ENCODE measurements at places on chromosomes 6 and 20. TPM values are rescaled to one million over a fixed set of nuclear protein-coding genes. Genes with fewer than 3 reads are reported as not detected.

GRCh38 chr6:109091314-109092024, 3.2 kb downstream of the SESN1 start:
- H3K4me1 ChIP-seq: peaks cover 3% of the 10 kb centered on the region
- no peak overlapping the region for H3K27ac ChIP-seq
- H3K4me3 ChIP-seq: no peak overlapping the region
- H3K27me3 ChIP-seq: no peaks in the 10 kb centered on the region

MED23 gene
- 38.3 TPM for total RNA-seq

DNA sequence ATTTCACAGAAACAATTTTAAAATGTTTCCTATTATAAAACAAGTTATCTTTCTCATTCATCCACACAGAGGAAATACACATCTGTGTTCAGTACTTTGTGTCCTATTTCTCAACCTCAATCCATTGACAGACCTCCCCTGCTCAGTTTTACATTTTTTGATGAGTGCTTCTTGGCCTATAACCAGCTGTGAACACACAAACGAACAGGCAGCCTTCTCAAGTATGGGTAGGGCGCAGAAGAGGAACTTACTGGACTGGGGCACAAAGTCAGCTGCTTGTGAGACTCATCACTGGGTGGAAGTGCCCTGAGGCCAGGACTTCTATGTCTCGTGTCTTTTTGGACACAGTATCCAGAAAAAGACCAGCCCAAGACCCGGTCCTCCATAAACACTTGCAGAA, 2.8 kb downstream of the RPS6KA2 start:
- H3K27me3 ChIP-seq: no peaks in the 10 kb centered on the region
- peak overlapping the region; percentile 55 for H3K27ac ChIP-seq
- peak; percentile 69 for DNase-seq
- no peak overlapping the region for H3K4me3 ChIP-seq

MAP3K5 gene
- total RNA-seq: 17.6 TPM

APOM gene
- total RNA-seq: 1.4 TPM

- no peaks in the 10 kb centered on the region for H3K36me3 ChIP-seq
- H3K27ac ChIP-seq: no peak overlapping the region
- no peak overlapping the region for H3K4me3 ChIP-seq
- no peak for DNase-seq
- no peaks in the 10 kb centered on the region for H3K27me3 ChIP-seq
- no peaks in the 10 kb centered on the region for H3K4me1 ChIP-seq
These were observed 71.8 kb downstream of the F13A1 start for GRCh38 chr6:6248651-6249050.

DNA sequence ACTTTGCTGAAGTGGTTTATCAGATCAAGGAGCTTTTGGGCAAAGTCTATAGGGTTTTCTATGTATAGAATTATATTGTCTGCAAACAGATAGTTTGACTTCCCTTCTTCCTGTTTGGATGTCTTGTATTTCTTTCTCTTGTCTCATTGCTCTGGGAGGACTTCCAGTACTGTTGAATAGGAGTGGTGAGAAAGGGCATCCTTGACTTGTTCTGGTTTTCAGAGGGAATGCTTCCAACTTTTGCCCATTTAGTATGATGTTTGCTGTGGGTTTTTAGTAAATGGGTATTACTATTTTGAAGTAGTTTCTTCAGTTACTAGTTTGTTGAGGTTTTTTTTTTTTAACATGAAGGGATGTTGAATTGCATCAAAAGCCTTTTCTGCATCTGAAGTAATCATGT, 36.1 kb downstream of the KCNS1 start:
- DNase-seq: no peak
- H3K27me3 ChIP-seq: no peaks in the 10 kb centered on the region
- no peak overlapping the region for H3K27ac ChIP-seq

- H3K36me3 ChIP-seq: no peaks in the 10 kb centered on the region
- H3K27me3 ChIP-seq: no peaks in the 10 kb centered on the region
- no peak overlapping the region for H3K4me3 ChIP-seq
- H3K27ac ChIP-seq: no peak overlapping the region
These were observed 59.8 kb downstream of the CCDC170 start for GRCh38 chr6:151553416-151554165.

PHIP gene
- total RNA-seq: 32.2 TPM

DNA sequence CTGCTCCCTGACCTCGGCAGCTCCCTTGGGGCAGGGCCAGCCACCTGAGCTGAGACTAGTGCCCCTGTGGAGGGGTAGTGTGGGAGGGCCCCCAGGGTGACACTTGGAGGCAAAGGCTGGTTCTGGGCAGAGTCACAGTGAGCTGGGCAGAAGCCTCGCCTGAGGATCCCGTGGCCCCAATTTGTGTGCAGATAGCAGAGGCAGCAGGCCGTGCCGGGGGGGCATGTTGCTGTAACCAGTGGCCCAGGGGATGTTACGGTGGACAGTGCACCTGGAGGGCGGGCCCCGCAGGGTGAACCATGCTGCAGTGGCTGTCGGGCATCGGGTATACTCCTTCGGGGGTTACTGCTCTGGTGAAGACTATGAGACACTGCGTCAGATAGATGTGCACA, 2.9 kb downstream of the KLHDC3 start:
- H3K36me3 ChIP-seq: peaks cover 31% of the 10 kb centered on the region
- no peak overlapping the region for H3K4me3 ChIP-seq
- H3K4me1 ChIP-seq: peaks cover 15% of the 10 kb centered on the region
- H3K27me3 ChIP-seq: no peaks in the 10 kb centered on the region
- no peak overlapping the region for H3K27ac ChIP-seq

BANF2 gene
- total RNA-seq: not detected

Data from IMR-90 (cell line).